ENCODE measurements at places on chromosomes 2 and 18.
A peak's percentile ranks its signal among the peaks of the same experiment; 100 is the strongest.

- no peak for DNase-seq
These were observed 158.5 kb upstream of the LMAN1 start for GRCh38 chr18:59517446-59518165.

DNA sequence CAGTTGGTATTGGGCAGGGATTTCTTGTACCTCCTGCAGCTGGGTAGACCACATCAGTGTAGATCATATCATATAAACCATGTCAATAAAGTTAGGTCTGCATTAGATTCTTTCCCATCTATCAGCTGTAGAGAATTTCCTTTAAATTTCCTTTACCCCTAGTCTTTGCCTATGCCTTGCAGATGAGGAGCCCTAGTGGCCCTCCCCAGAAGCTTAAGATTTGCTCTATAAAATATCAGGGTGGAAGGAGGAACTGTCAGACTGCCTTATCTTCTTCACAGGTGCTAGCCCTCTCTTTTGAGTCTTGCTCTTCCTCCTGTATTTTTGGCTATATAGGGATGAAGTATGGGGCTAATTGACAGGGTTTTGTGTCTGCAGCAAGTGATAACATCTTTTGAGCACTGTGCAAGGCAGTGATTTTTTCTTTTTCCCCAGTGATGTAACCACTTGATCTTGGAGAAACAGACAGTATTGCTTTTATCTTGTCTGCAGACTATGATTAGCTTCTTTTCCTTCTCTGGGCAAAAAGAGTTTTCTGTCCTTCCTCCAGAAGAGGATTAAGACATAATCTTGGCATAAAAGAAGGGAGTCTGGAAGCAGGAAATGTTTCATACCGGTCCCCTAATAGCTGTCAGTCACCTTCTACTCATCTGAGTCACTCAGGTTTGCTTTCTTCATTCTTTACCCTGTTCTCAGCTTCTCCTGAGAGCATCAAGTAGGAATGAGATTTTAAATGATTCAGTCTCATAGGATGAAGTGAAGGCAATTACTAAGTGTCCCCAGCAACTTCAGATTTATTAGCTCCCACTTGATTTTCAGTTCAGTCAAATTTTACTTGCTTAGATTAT is 286.4 kb downstream of the CDH19 start:
- DNase-seq: no peak

- DNase-seq: no peak
These were observed 672.9 kb upstream of the ACVR2A start for GRCh38 chr2:147171941-147172340.

DNA sequence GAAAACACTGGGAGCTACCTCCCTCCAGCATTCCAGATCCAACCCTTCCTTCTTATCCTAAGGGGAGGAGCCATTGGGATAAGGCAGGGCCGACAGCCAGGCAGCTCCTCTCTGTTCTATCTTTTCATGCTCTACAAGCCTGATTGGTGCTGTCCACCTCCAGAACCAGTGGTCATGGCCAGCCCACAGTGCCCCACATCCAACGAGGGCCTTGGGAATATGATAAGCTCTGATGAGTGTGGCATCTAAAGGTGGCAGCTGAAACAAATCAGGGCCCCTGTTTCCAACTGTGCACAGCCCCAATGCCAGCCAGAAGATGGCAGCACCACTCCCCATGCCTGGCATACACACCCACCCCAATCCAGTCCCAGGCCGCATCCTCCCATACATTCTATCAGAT is 329.3 kb downstream of the C1D start:
- no peak for DNase-seq

DNA sequence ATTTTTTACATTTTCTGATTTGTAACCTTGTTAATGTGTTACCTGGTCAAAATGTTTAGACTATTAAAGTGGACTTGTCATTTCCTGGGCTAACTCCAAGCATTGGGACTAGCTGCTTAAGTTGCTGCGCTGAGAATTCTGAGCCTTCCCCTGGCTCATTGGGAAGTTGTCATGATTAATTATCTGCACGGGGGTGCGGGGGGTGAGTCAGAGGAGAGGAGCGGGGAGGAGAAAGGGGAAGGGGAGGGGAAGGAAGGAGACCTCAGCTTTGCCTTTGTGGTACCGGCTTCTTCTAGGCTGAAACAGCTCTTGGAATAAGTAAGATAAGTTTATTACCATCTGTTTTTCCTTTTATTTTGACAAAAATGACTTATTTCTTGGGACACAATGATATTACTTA is 52.9 kb upstream of the APCDD1 start:
- DNase-seq: no peak

- DNase-seq: no peak
These were observed 70.9 kb downstream of the AFF3 start for GRCh38 chr2:100071335-100072043.

- no peak for DNase-seq
These were observed 15.6 kb downstream of the KLF11 start for GRCh38 chr2:10059016-10059351.

- no peak for DNase-seq
These were observed 371.3 kb downstream of the SLC4A3 start for GRCh38 chr2:219998714-219999227.

GRCh38 chr2:140643761-140644187 is 1487.0 kb downstream of the LRP1B start:
- DNase-seq: no peak

- no peak for DNase-seq
These were observed 328.5 kb downstream of the AGPS start for GRCh38 chr2:177721087-177721486.

GRCh38 chr2:26914659-26915310 is 55.7 kb upstream of the MAPRE3 start:
- DNase-seq: no peak

GRCh38 chr2:121128741-121129659 is 156.0 kb downstream of the TFCP2L1 start:
- no peak for DNase-seq

- DNase-seq: peak; percentile 83
These were observed 211.9 kb downstream of the AGPS start for GRCh38 chr2:177604271-177605065.

GRCh38 chr2:131154647-131155046 is 49.5 kb downstream of the PLEKHB2 start:
- DNase-seq: no peak

- no peak for DNase-seq
These were observed 14.7 kb upstream of the SLC4A3 start for GRCh38 chr2:219612577-219613286.

DNA sequence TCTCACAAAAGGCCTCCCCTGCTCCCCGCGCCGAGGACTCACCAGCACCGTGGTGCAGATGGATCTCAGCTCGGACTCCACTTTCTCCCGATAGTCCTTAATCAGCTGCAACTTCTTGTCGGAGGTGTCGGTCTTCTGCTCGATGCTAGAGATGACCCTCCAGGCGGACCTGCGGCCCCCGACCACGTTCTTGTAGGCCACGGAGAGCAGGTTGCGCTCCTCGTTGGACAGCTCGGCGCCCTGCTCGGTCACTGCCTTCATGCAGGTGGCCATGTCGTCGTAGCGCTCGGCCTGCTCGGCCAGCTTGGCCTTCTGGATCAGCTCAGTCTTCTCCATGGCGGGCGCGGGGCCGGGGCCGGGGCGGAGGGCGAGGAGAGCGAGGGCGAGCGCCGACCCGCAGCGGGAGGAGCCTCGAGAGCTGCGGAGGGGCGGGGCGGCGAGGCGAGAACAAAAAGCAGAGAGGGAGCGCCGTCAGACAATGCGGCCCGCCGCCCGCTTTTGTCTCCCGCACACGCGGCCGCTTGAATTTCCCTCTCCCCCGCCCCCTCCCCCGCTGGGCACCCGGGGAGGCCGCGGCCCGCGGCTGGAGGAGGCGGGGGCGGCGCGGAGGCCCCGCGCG is 571 bp downstream of the YWHAQ start:
- no peak for DNase-seq

- DNase-seq: no peak
These were observed 395.6 kb upstream of the HS6ST1 start for GRCh38 chr2:128714285-128714684.

GRCh38 chr2:203532957-203533658 is 2.0 kb downstream of the RAPH1 start:
- no peak for DNase-seq

DNA sequence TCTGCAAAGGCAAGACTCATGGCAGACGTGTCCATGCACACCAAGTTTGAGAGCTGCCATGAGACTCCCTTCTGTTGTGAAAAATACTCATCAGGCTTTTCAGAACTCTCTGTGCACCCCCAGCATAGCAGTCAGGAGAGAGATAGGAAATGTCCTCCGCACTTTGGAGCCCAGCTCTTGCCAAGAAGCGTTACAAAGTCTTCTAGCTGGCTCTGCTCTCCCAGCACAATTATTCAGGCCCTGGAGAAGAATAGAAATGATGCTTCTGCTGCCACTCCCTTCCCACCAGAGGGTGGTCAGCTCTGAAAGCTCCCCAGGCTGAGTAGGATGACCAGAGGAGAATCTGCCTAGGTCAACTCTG is 594.4 kb upstream of the ID2 start:
- no peak for DNase-seq

GRCh38 chr2:176200971-176201370 is 12.5 kb downstream of the HOXD1 start:
- DNase-seq: no peak

DNA sequence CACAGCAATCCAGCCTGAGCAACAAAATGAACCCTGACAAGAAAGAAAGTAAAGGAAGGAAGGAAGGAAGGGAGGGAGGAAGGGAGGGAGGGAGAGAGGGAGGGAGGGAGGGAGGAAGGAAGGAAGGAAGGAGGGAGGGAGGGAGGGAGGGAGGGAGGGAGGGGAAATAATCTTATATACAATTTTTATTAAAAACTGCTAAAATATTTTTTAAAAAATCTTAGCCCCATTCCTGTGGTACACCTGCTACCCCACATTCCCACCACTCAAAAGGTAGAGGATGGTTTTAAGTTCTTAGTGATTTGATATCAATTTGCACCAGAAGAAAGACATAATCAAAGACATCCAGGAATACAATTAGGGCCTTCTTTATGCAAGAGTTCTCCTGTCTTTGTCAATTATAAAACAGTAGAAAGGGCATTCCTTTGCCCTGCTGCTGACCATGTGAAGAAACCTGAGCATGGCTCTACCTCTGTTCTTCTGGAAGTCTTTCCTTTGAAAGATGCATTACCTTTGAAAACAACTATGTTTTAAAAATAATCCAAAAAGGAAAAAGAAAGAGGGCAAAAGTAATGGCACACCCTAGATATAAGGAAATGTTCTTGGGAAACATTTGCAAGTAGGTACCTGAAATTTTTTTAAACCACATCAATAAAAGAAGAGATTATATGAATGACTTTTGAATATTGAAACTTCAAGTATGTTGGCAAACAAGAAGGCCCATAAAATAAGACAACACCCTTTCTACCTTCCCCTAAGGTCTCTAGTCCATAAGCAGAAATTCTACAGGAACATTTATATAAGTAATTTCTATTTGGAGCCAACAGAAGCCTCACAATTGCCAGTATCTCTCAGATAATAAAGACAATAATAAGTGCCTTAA is 33.7 kb upstream of the ACVR2A start:
- DNase-seq: no peak

GRCh38 chr2:102581911-102582310 is 37.4 kb upstream of the SLC9A2 start:
- DNase-seq: no peak

- no peak for DNase-seq
These were observed 169.4 kb downstream of the LDLRAD4 start for GRCh38 chr18:13387855-13388548.

GRCh38 chr18:79496978-79497637 is 101.4 kb downstream of the NFATC1 start:
- DNase-seq: no peak

DNA sequence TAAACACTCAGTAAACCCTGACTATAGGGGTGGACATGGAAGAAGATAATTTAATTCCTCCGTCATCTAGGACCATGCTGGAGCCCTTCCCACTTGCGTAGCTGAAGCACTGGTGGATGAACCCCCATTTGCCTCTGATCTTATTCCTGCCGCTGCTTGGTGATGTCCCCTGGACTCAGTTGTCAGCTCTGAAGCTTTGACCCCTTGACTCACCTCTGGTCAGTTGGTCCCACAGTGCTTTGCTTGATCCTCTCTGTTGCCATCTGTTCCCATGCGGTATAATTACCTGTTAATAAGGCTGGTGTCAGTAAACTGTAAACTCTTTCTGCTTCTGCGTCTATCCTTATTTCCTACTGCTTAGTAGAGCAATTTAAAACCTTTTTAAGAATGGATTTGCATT is 126.9 kb downstream of the SPTBN1 start:
- no peak for DNase-seq

DNA sequence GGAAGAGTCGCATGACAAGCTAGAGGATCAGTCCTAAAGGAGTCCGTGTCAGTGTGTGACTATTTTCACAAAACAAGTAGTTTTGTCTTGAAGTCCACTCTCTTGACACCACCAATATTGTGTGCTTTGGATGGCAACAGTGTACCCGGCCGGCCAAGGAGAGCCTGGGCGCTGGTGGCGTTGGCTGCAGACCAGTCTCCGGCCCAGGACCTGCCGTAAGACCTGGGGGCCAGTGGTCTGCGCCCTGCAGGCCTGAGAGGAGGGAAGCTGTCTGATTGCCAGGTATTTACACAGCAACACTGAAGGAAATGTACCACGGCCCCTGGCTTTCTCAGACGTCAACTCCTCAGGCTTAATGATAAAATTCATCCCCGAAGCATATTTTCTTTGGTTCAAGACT is 472.4 kb upstream of the SALL3 start:
- DNase-seq: no peak

DNA sequence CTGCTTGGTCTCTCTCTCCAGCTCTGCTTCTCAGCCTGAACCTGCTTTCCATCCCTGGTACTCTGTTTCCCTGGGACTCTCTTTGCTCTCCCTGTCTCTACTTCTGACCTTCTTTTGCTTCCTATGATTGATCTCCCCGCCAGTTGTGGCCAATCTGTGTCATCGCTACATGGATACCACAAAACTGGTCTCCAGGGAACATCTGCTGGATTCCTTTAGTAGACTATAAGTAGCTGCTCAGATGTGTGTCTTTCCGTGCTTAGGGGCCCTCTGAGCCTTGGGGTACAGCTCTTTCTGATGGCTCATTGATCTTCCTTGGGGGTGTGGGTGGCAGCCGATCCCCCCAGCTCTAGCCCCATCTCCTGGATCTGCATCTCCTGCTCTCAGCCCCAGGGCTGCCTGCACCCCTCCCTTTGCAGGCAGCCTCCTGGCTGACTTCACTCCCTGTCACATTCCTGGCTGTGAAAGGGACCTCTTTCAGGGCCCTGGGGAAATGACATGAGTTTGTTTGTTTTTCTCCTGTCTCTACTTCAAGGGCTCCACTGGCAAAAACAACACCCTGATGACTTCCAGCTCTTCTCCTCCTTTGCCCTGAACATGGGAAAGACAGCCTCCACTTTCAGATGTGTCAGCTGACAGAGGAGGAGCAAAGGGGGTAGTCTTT is 333.7 kb downstream of the CYP26B1 start:
- DNase-seq: no peak

DNA sequence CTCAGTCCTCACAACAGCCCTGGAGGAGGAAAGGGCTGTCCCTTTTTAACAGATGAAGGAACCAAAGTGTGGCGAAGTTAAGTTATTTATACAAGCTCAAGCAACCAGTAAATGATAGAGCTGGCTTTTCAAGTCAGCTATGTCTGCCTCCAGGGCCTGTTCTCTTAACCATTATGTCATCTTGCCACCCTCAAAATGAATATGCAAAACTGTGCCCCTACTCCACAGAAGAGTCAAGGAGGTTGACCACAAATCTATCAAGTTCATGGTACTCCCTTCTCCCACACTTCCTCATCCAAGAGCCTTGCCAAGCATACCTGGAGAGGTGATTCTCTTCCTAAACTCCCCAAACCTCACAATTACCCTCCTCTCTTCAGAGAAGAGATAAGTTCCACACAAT is 37.3 kb upstream of the CREB1 start:
- DNase-seq: no peak
